ENCODE measurements at places on chromosomes 6 and 20.
A peak's percentile ranks its signal among the peaks of the same experiment; 100 is the strongest.

- no peak for DNase-seq
- no peaks in the 10 kb centered on the region for H3K36me3 ChIP-seq
- H3K4me3 ChIP-seq: no peak overlapping the region
- no peaks in the 10 kb centered on the region for H3K4me1 ChIP-seq
Measured at GRCh38 chr6:164296411-164296810, 881.9 kb downstream of the QKI start.

- H3K4me3 ChIP-seq: no peak overlapping the region
- H3K27ac ChIP-seq: no peak overlapping the region
- no peaks in the 10 kb centered on the region for H3K36me3 ChIP-seq
Measured at GRCh38 chr6:148708707-148709106, 38.1 kb upstream of the UST start.

DNA sequence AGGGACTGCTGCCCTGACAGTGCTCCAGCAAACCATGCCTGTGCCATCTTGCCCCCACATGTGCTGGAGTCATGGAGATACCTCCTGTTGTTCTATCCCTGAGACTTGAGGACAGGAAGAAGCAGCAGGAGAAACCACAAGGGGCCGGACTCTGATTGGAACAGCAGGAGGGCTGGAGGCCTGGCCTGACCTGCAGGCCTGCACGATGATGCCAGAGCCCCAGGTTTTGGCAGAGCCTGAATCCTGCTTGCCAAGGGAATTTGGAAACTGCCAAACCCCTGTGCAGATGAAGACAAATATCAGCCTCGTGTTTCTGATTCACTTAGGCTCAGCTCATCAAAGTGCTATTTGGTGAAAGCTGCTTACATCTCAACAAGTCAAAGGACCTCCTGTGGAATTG is 177.6 kb downstream of the MAFB start:
- no peak for DNase-seq
- no peak overlapping the region for H3K4me3 ChIP-seq
- H3K4me1 ChIP-seq: no peaks in the 10 kb centered on the region
- peaks cover 2% of the 10 kb centered on the region for H3K27me3 ChIP-seq
- H3K36me3 ChIP-seq: no peaks in the 10 kb centered on the region
- H3K27ac ChIP-seq: no peak overlapping the region

DNA sequence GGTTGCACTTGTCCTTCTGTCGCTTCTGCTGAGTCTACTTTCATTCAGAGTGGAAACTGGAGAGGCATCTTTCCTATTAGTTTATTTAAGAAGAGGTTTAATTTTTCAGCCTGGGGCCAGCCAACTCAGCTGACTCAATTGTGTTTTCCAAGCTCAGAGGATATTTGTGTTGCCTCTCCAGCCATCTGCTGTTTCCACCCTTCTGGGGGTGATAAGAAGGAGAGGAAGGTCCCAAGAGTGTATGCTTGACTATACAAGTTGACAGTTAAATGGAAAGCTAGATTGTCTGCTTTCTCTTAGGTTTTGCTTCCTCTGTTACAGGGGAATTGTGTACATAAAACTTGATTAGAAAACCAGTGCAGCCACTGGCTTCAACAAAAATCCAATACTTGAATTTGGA is 3.0 kb downstream of the PSMF1 start:
- no peaks in the 10 kb centered on the region for H3K27me3 ChIP-seq
- peaks cover 61% of the 10 kb centered on the region for H3K4me1 ChIP-seq
- H3K27ac ChIP-seq: peak overlapping the region; percentile 27
- peak overlapping the region; percentile 29 for H3K4me3 ChIP-seq
- peaks cover 47% of the 10 kb centered on the region for H3K36me3 ChIP-seq

- no peak overlapping the region for H3K4me3 ChIP-seq
- no peak for DNase-seq
- no peaks in the 10 kb centered on the region for H3K36me3 ChIP-seq
- H3K27ac ChIP-seq: no peak overlapping the region
- H3K27me3 ChIP-seq: peaks cover 5% of the 10 kb centered on the region
- peaks cover under 1% of the 10 kb centered on the region for H3K4me1 ChIP-seq
Measured at GRCh38 chr6:104597541-104598050, 262.1 kb downstream of the HACE1 start.

- no peaks in the 10 kb centered on the region for H3K36me3 ChIP-seq
- no peak overlapping the region for H3K4me3 ChIP-seq
- H3K27ac ChIP-seq: no peak overlapping the region
- DNase-seq: no peak
- peaks cover 2% of the 10 kb centered on the region for H3K27me3 ChIP-seq
Measured at GRCh38 chr6:40499215-40499614, 87.9 kb downstream of the LRFN2 start.

GRCh38 chr6:158825951-158826306 is 6.8 kb upstream of the EZR start:
- no peak overlapping the region for H3K4me3 ChIP-seq
- peaks cover 19% of the 10 kb centered on the region for H3K4me1 ChIP-seq
- no peak overlapping the region for H3K27ac ChIP-seq
- H3K36me3 ChIP-seq: no peaks in the 10 kb centered on the region
- DNase-seq: no peak
- no peaks in the 10 kb centered on the region for H3K27me3 ChIP-seq

DNA sequence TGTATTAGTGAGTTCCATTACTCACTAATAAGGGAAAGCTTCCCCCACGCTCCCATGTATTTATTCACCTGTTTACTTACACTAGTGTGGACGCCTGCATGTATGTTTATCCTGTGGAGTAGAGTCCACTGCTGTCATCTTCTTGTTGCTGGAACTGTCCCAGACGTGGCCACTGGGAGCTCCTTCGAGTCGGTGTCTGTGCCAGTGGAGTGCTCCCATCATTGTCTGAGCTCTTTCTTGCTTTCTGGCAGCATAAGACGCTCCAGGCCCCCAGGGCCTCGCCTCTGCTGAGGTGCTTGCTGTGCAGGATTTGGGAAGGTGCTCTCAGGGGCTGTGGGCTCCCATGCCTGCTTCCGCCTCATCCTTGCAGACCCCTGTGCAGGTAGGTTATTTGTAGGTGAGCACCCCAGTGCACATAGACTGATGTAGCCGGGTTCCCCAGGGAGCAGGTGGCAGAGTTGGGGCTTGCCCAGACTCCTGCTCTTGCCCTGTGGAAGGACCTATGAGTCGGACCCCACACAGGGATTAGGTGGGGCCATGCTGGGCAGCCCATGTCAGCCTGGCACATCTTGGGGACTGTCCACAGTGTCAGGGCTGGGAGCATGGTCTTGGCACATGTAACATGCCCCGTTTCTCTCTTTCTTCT is 16.6 kb downstream of the PHACTR3 start:
- H3K36me3 ChIP-seq: no peaks in the 10 kb centered on the region
- peaks cover 2% of the 10 kb centered on the region for H3K27me3 ChIP-seq
- H3K4me3 ChIP-seq: no peak overlapping the region
- H3K27ac ChIP-seq: no peak overlapping the region
- no peaks in the 10 kb centered on the region for H3K4me1 ChIP-seq

DNA sequence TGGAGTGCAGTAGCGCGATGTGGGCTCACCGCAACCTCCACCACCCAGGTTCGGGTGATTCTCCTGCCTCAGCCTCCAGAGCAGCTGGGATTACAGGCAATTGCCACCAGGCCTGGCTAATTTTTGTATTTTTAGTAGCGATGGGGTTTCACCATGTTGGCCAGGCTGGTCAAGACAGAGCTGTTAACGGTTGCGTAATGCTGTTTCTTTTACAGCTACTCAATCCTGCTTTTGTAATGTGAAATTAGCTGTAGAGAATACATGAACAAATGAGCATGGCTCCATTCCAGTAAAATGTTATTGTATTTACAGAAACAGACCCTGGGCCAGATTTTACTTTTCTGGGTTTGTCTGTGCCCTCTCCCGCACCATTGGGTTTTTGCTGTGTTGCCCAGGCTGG is 1.9 kb downstream of the PNLDC1 start:
- DNase-seq: no peak
- no peak overlapping the region for H3K4me3 ChIP-seq
- H3K27me3 ChIP-seq: no peaks in the 10 kb centered on the region
- peaks cover 12% of the 10 kb centered on the region for H3K4me1 ChIP-seq

DNA sequence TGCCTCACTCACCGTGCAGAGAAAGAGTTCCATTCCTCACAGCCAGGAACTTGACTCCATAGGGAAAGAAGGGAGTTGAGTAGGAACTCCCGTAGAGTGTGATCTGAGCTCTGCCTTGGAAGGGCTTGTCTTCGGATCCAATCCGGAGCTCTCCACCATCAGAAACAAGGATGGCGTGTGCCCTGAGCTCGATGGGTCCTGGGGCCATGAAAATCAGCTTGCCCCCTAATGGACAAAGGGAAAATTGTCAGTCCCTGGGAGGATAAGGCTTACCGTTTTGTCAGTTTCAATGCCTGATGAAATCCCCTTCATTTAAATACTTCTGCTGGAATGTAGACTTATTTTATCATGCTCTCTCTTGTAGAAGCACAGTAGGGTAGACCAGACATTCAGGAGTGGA is 153.3 kb downstream of the PKHD1 start:
- DNase-seq: no peak
- H3K36me3 ChIP-seq: no peaks in the 10 kb centered on the region
- H3K4me1 ChIP-seq: no peaks in the 10 kb centered on the region
- peaks cover 2% of the 10 kb centered on the region for H3K27me3 ChIP-seq
- no peak overlapping the region for H3K27ac ChIP-seq
- H3K4me3 ChIP-seq: no peak overlapping the region

DNA sequence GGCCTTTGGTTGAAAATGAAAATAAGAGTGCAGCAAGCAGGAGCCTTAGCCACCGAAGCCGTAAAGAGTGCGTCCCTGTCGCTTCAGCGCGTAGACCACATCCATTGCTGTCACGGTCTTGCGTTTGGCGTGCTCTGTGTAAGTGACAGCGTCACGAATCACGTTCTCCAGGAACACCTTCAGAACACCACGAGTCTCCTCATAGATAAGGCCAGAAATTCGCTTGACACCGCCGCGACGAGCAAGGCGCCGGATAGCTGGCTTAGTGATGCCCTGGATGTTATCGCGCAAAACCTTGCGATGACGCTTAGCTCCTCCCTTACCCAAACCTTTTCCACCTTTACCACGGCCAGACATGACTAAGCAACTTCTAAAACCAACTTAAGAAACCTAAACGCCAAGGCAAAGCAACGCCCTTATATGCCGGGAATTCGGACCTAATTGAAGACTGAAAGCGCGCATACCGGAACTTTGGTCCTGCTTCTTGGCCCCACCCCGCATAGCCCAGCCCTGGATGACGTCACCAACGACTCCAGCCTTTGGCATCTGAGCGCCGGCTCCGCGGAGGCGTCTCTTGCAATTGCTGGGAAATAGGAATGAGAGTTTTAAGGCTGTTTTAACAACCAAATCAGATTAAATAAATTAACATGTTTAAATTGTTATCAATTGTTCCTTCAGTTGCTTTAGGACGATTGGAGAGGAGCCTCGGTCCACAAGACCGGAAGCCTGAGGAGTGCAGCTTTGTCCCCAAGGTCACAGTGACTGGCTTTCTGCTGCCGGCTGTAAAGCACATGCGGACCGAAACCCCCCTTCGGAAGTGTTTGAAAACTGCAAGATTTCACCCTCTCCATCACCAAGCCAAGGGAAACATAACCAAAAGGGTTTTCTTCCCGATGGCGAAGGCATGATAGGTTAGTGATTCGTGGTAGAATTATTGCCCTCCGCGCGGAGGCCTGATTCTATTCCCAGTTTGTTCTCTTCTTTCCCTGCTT is 79.6 kb upstream of the BTN3A2 start:
- H3K27ac ChIP-seq: peak overlapping the region; percentile 100
- peak overlapping the region; percentile 88 for H3K4me3 ChIP-seq
- H3K4me1 ChIP-seq: peaks cover 15% of the 10 kb centered on the region
- peaks cover 2% of the 10 kb centered on the region for H3K27me3 ChIP-seq
- DNase-seq: peak; percentile 99

- no peak overlapping the region for H3K27ac ChIP-seq
- no peak overlapping the region for H3K4me3 ChIP-seq
- DNase-seq: peak; percentile 36
- no peaks in the 10 kb centered on the region for H3K27me3 ChIP-seq
- H3K36me3 ChIP-seq: no peaks in the 10 kb centered on the region
- H3K4me1 ChIP-seq: peaks cover 25% of the 10 kb centered on the region
Measured at GRCh38 chr6:137095651-137096238, 51.0 kb upstream of the IL20RA start.

DNA sequence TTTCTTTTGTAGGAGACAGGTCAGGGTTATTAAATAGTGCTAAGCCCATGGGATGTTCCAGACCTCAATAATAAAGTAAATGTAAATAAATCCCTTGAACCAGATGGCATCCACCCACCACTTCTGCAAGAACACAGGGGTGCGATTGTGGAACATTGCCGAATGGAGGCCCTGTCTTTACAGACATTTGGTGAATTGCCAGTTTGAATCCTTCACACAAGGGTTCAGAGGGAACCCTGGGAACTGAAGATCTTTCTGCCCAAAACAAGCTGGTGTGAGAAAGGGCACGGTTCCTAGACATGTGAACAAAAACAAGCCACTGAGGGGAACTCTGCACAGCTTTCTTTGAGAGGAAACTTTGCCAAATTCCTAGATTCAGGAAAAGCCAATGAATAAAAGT is 30.2 kb upstream of the RNF8 start:
- no peak for DNase-seq
- H3K27me3 ChIP-seq: no peaks in the 10 kb centered on the region
- H3K4me3 ChIP-seq: no peak overlapping the region
- H3K27ac ChIP-seq: peak overlapping the region; percentile 26
- peaks cover 13% of the 10 kb centered on the region for H3K4me1 ChIP-seq

GRCh38 chr20:8153281-8153908 is 21.3 kb downstream of the PLCB1 start:
- no peak overlapping the region for H3K4me3 ChIP-seq
- no peaks in the 10 kb centered on the region for H3K27me3 ChIP-seq
- DNase-seq: no peak
- no peaks in the 10 kb centered on the region for H3K36me3 ChIP-seq

- DNase-seq: no peak
- peaks cover 13% of the 10 kb centered on the region for H3K27me3 ChIP-seq
- no peak overlapping the region for H3K27ac ChIP-seq
- no peak overlapping the region for H3K4me3 ChIP-seq
- H3K4me1 ChIP-seq: peaks cover 20% of the 10 kb centered on the region
- no peaks in the 10 kb centered on the region for H3K36me3 ChIP-seq
Measured at GRCh38 chr20:49612127-49612738, 44.3 kb upstream of the PTGIS start.

DNA sequence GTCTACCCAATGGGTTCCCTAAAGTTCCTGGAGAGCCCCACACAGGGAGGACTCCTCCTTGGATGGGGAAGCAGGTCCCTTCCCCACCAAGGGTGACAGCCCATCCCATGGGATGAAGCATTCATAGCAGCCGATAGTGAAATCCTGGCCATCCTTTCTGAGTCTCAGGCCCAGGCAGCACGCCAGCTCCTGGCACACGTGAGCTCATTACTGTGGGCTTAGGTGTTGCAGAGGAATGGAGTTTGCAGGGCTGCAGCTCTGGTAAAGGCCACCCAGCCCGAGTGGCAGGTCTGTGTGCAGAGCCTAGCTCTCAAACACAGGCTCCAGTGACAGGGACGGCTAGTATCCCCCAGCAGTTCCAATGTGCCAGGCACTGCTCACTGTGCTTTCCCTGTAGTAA is 31.0 kb downstream of the SIRPA start:
- no peaks in the 10 kb centered on the region for H3K36me3 ChIP-seq
- peaks cover 10% of the 10 kb centered on the region for H3K27me3 ChIP-seq
- no peak overlapping the region for H3K27ac ChIP-seq
- DNase-seq: no peak

GRCh38 chr20:42338294-42339201 is 720.4 kb upstream of the CHD6 start:
- no peaks in the 10 kb centered on the region for H3K27me3 ChIP-seq
- H3K4me3 ChIP-seq: no peak overlapping the region
- H3K36me3 ChIP-seq: no peaks in the 10 kb centered on the region
- no peak overlapping the region for H3K27ac ChIP-seq
- no peak for DNase-seq
